ENCODE measurements at places on chromosomes 16 and 17.

DNA sequence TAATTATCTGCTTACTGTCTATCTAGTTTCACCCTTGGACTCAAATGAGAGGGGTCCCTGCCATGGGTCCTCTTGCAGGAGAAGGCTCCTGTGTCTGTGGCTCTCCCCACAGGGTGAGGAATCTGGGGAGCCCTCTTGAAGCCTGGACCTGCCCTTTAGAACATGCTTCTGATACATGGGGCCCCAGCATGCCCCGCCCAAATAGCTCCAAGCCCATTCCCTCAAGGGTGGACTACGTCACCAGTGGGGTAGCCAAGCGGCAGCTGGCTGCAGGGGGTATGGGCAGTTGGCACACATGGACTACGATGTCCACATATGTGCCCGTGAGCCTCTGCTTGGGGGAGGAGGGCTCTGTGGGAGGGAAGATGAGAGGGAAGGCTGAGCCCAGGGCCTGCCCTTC lies 39.3 kb downstream of the ARHGAP27 start:
- DNase-seq: no peak

DNA sequence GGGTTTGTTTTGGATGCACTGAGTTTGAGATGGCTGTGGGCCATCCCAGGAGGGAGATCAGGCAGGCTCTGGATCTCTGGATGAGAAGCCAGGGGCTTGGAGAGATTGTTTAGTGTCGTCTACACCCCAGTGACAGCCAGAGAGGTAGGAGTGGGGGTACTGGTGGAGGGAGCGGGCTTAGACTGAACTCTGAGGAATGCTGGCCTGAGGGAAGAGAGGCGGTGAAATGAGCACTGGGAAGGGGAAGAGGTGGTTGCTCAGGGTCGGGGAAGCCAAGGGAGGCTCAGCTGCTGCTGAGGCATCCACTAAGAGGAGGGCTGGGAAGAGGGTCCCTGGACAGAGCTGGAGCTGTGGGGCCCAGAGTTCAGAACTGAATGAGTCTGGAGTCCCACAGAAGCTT lies 23.6 kb downstream of the CACNA1G start:
- no peak for DNase-seq

DNA sequence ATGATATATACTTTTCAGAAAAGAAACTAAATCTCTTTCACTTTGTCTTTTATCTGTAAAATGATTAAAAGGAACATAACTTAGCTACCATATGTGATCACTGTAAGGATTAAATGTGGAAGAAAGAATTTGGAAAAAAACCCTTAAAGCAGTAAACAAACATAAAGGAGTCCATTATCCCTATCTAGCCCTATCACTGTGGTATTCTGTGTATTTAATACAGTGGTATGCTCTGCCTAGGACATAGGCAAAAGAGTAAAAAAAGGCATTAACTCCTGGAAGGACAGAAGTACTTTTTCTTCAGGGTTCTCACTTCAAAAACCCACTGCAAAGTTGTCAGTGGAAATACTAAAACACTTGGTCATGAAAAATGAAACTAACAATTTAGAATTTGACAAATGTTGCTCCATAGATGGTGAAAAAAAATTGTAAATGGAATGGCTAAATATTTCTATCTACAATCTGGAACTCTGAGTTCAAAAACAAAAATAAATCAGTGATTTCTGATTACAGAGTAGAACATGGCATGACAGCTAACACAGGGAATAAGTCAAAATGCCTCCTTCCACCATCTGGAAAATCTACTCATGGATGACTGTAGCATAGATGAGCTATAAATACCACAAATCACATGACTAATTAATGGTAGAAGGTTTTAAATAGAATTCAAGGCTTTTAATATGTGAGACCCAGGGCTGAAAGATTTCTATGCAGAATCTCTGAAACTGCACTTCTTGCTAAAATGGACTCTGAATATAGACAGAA lies 140.1 kb downstream of the ITFG1 start:
- DNase-seq: no peak

DNA sequence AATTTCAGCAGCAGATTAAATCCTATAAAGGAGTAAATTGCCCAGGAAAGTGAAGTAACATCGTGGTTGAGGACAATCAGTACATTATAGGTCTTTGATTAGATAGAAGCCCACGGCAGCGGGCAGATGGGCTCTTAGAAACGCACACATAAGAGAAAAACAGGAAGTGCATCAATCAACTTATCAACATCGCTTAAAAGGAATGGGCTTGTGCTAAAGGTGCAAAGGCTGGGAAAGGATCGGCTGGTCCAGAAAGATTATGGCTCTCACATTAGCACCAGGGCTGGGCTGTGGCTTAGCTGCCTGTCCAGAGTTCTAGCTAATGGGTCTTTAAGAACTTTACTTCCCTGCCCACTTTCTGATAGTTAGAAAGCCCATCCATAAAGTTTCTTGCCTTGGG lies 292.0 kb upstream of the TNRC6C start:
- DNase-seq: no peak

GRCh38 chr16:88814144-88814502 lies 2.4 kb upstream of the APRT start:
- no peak for DNase-seq

DNA sequence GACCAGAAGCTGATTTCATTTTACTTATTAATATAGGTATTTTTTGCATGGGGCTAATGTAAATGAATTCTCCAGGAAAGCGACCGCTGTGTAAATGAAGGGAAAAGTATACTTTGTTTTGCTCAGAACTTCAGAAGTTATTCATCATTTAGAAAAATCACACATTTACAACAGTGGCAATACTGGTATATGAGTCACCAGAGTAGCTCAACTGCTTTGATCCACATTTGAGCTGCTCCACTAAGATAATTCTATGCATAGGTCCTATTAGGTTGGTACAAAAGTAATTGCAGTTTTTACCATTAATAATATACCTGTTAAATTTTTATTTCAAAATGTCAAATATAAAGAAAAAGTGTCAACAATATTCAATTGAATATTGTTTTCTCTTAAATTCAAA lies 22.9 kb upstream of the DYNLRB2 start:
- DNase-seq: no peak

DNA sequence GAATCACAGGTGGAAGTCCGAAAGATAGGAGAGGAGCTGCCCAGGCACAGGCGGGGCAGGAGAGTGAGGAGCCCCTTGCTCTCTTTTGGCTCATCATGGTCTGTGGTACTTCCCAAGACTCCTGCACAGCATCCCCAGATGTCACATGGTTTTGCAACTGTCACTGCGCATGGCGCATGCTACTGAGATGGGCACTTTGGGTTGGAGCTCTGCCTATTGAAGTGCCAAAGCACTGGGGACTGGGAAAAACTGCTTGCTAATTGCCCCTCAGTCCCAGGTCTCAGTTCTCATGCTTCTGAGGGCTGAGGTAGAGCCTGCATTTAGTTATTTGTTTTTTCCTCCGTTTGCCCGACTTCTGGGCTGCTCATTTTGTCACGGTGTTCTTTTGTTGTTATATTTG lies 156.8 kb upstream of the CDH13 start:
- DNase-seq: no peak

DNA sequence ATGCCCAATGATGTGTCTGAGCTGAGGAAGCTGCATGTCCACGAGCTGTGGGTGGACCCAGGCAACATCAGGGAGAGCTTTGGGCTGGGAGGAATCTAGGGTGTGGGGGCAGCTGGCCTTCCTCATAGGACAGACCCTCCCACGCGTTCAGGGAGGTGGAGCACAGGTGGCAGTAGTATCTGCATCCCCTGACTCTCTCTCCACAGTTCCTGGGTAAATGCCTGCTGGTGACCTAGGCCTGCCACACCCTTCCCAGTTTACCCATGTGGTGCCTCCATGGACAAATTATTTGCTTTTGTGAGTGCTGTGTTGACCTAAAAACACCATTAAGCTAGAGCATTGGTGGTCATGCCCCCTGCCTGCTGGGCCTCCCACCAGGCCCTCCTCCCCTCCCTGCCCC lies 3.2 kb downstream of the HBM start:
- no peak for DNase-seq

DNA sequence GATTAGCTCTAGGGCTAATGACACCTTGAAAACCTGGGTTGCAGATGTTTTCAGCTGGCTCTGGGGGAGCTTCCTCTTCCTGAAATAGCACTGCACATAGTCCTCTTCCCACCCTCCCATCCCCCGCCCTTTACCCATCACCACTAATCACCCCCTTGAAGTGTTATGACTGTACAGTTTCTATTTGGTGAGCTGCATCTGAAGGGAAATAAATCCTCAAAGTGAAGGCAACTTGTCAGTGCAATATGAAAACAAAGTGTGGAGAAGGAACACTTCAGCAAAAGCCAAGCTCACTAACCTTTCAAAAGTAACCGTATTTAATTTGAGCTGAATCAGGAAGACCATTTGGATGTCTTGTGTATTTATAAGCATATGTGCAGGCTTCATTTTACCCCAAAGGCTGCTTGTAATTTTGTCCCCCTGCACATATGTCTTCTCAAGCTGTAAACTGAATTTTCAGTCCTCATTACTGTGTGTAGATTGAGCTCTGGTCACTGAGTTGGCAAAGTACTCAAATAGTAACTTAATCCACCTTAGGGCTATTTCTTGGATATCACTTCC lies 44.1 kb upstream of the CA10 start:
- DNase-seq: no peak

Data from lung (tissue), 17 donors.